Activated T-helper 1 cell treated with anti-CD3 and anti-CD28 coated beads, Interleukin-2, amount 50 U/mL, for 16 hours (primary cell): ENCODE measurements at places on chromosomes 2 and 18.
A peak's percentile ranks its signal among the peaks of the same experiment; 100 is the strongest.

- peak; percentile 37 for DNase-seq
Observed at GRCh38 chr18:48676756-48677368, 138.0 kb downstream of the CTIF start.

DNA sequence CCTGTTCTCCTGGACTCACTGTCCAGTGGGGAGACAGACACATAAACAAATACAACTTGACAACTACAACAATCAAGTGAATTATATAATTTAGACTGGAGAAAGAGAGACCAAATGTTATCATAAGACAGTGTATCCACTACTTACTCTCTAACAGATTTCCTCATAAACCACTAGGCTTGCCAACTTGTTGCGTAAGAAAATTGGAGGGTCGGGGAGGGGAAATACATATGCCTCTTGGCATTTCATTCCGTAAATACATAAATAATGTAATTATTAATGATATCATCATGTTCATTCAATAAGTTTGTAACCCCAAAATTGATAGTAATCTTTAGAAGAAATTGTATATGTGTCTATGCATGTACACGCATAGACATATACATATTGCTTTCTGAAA, 14.9 kb downstream of the RAB6D start:
- DNase-seq, result no peak

DNA sequence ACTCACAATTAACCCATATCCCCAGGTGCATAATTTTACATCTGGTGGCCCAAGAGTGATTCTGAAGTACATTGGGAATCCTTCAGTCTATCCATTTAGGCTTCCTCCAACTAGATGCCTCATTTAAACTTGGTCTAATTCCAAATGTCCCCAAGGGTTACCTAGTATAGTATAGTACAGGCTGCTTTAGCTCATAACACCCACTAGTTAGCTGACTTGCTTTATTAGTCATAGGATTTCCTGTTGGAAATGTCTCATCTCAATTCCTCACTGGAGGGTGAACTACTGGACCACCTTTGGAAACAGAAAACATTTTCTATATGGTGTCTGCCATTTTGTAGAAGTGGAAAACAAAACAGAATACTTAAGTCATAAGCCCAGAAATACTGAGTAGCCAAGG, 202.5 kb upstream of the SESTD1 start:
- no peak for DNase-seq

- no peak for DNase-seq
Observed at GRCh38 chr2:43539436-43539835, 56.4 kb downstream of the THADA start.

DNA sequence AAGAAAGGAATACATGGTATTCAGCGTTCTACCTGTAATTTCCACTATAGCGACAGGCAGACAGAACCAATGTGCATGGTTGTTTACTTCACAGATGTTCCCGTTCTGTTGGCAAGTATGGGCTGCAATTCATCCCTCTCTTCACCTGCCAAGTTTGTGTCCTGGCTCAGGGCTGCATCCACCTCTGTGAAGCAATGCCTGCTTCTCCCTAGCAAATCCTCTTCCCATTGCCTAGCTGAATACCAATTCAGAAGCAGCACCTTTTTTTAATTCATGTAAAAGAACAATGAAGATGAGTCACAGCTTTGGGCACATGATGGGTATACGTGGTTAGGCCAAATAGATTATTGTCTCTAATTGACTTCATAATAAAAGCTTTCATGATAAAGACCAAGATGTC, 54.7 kb upstream of the LRATD1 start:
- DNase-seq, result no peak
